Activated T-cell treated with anti-CD3 and anti-CD28 coated beads for 1 hour (primary cell): ENCODE measurements at places on chromosomes 1 and 21.

DNA sequence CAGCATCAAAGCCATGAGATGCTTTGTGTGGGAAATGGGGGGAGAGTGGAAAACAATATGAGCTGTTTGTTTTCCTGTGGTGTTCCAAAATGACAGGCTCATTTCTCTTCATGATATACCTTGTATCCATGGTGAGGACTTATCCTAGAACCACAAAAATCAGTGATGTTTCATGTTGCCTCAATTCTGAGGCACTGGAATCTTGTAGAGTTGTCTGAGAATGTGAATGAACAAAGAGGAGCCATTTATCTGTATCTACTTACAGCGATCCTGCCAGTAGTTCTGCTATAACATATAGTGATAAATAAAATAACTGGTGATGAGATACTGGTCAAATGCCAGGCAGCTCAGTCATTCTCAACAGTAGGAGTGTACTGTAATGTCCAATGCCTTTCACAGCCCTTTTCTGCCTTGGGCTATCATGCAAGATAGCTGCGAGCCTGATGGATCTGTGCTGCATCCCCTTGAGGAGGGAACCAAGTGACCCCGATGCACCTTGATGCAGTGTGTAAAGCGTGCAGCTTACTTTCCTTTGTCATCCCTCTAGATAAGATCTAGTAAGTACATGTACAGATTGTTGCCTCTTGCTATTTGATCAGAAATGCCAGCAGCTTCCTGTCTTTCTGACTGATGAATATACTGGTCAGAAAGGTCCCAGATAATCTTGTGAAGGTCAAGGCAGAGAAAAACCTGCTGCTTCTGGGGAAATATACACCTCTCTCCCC, 52.8 kb downstream of the SLC44A3 start:
- no peak for DNase-seq

- no peak for DNase-seq
These were observed 83.5 kb upstream of the ADGRL2 start for GRCh38 chr1:81717230-81717629.

DNA sequence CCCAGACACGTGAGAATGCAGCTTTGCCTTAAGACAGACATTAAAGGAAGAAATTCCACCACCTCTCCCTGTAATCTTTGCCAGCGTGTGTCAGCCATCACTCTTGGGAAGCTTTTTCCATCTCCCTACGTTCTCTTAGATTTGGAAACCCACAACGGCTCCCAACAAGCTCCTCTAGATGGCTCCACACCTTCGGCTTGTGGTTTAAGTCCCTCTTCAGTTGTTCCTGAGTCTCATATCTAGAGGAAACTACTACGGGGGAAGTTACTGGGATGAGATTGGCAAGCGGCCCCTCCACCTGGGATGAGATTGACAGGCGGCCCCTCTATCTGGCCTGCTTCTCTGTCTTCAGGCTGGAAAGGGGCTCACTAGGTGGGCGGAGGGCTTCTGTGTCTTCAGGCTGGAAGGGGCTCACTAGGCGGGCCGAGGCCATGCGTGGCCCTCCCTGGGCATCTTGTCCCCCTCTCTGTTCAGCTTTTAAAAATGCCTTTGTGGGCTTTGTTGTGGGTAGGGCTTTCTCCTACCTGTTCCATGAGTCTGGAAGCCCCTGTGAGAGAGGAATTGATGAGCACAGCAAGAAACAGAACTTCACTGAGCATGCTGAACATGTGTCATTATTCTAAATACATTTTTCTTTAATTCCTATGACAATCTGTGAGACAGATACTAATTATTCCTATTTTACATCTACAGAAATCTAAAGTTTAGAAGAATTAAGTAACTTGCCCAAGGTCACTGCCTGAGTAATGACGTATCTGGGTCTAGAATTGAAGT, 670.5 kb downstream of the KIF26B start:
- DNase-seq, result no peak

GRCh38 chr1:150778409-150778808, 12.8 kb upstream of the CTSS start:
- DNase-seq, result no peak

DNA sequence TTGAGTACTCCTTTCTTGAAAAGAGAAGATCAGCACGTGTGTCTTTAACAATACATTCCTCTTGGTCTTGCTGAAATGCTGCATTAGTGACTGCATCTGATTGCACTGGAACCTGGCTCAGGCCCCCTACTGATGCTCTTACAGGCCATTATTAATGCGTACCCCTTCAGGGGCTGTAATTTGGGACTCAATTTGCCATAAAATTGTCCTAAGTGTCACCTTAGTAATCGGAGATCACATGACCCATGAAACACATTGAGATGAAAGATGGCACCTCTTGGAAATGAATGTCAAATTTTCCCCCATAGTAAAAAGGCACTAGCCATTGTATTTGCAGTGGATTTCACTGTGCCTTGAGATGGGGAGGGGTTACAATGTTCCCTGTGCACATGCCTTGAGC, 563.3 kb downstream of the KIF26B start:
- no peak for DNase-seq
